ENCODE measurements at places on chromosomes 5 and 9.

DNA sequence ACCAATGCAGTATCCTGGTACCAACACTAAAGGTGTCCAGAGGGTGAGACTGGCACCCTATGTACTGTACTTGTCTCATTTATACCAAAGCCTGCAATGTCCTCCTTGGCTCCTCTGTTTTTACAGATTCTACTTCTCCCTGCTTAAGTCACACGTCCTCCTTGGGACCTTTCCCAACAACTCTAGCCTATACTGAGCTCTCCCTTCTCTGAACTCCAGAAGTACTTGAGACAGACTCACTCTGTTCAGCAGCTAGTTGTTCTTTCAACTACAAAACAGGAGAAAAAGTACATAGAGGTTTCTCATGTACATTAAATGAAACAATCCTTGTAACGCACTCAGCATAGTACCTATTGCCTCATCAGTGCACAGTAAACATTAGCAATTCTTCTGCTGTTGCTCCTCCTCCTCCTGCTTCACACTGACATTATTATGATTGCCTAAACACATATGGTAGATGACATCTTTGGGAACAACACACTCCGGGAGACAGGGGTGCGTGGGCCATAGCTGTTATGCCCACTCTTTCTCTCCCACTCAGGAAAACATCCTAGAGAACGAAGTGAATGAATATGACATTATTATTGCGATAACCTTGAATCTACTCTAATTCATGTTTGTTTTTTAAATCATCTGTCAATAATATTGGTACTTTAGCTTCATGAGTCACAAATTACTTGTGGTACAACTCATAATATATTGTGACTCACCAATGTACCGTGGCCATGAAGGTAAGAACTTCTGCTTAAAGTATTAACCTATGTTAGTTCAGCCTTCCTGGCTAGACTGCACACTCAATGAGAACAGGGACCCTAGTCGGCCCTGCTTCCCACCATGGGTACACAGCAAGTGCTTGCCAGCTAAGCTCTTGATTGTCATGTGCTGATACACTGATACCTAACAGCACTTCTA lies 180.3 kb upstream of the ADRA1B start:
- DNase-seq = no peak

DNA sequence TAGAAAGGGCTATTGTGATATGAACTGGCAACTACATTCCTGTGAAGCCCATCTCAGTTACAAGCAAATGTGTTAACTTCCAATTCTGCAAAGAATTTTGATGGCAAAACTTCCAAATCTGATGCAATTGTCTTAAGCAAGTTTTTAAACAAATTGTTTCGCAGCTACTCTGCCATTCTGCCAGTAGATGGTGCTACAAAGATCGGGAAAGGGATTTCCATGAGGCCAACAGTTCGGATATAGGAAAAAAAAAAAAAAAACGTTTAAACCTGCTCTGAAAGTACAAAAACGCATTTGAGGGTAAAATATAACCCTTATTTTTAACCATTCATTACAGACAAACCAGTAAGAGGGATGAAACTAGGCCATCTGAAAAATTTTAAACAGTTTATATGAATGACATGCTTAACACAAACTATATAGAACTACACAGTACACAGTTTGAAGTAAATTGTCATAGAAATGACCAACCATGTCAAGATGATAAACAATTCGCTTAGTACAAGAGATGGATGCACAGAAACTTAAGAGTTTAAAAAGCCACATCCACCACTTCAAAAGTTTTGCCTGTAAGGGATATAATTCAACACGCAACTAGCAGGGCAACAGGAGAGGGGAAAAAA lies 2.2 kb downstream of the HNRNPA0 start:
- no peak for DNase-seq

- no peak for DNase-seq
Observed at GRCh38 chr9:117409321-117409720, 5.5 kb downstream of the ASTN2 start.

DNA sequence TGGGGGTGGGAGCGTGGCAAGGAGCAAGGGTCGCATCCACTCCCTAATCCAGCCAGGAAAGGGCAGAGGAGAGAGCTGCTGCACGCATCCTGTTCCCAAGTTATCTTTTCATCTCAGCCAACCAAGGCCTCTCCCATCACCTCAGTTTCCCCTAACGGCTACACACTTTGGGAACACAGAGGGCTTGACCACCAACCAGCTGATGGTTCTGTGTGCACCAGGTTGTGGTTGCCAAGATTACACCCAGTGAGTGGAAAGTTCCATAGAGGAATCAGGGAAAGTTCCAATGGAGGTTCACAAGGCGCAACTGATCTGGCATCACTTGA lies 53.9 kb downstream of the ADAM19 start:
- DNase-seq = no peak

DNA sequence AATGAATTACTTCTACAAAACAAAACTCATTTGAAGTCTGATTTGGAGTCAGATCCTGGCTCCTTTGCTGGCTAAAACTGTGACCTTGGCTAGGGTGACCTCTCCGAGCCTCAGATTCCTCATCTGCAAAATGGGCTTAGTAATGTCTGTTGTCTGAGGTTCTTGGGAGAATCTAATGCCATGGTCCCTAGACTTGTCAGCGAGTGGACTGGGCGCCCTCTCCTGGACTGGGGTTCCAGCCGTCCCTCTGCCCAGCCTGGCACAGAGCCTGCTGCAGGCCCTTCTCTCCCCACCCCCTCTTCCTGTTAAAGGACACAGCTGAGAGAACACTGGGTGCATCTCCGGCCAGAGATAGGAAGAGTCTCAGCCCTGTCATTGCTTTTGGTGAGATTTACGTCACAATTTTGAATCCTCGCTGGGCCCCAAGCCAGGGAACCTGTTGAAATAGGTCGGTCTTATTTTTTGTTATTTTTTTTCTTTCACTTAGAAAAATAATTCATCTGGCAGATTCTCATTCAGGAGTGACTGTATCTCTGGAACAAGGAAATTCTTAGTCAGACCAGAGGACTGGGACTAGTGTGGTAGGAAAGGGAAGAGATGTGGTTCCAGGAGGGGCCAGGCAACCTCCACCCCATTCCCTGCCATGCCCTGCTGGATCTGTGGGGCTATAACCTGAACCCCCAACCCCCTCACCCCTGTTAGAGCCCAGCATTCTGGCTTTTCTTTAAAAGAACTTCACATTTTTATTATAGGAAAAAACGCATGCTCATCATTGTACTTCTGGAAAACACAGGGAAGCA lies 48.2 kb upstream of the RPL26L1 start:
- no peak for DNase-seq

DNA sequence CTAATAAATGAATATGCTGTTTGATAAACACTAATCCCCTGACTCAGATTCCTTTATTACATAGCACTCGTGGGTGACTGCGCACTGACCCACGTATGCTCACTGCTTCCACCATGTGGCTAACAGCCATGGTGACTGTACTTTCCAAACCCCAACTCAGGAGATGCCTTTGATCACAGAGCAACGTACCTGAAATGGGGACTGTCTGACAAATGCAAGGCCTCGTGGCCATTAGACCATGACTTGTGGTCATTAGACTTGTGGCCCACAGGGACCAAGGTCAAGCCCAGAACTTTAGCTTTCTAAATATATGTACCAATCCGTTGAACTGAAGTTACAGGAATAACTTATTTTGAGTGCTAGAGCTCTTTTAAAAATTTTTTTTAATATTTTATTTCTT lies 46.6 kb downstream of the CYFIP2 start:
- DNase-seq = no peak

DNA sequence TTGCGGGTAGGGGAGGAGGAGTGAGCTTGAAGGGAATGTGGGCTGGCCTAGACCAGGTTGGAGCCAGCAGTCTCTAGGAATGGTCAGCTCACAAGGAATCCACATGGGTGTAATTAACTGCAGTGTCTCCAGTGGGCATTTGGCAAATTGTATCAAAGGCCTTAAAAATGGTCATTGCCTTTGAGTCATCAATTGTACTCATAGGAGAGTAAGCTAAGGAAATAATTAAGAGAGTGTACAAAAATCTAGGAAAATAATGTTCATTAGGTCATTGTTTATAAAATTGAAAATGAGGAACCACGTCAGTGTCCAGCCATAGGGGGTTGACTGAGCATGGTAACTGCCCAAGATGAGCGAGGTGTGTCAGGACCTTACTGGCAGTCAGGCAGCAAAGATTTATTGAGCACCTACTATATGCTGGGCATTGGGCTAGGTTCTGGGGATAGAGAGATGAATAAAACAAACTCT lies 29.8 kb upstream of the RPL26L1 start:
- DNase-seq = no peak

DNA sequence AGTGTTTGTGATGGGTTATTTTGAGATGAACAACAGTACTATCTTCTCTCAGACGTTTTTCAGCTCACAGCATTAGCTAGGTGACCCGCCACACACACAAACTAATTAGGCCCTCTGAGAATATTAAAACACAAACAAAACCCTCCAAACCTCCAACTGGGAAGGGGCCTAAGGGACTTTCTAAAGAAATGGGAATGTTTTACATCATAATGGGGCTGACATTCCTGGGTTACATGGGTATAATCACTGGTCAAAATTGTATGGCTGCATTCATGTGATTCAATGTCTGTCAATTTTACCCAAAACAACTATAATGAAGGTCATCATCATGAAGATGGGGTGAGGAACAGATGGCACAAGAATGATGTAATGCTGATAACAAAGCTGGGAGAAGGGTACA lies 59.6 kb downstream of the SPTLC1 start:
- DNase-seq = no peak

DNA sequence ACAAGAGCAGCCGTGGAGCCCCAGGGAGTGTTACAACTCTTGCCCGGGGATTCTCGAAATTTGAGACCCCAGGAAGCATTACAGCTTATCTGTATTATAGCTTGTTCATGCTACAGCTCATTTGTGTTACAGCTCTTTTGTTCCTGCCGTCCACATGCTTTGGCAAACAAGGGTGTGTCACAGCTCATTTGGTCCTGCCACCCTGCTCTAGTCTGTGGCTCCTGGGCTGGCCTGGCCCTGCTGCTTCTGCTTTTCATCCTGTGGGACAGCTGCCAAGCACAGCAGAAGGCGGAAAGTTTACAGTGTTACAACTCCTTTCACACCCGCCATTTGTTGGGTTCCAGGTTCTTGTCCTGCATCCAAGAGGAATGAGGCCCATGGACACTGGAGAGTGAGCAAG lies 685.0 kb downstream of the SLCO4C1 start:
- no peak for DNase-seq

- DNase-seq = no peak
Observed at GRCh38 chr5:171593976-171594375, 174.5 kb downstream of the FGF18 start.

GRCh38 chr5:180090769-180091546 lies 19.4 kb upstream of the RNF130 start:
- no peak for DNase-seq

- DNase-seq = no peak
Observed at GRCh38 chr9:121454972-121455371, 44.7 kb downstream of the GGTA1 start.

GRCh38 chr5:177349762-177350161 lies 1.7 kb downstream of the LMAN2 start:
- no peak for DNase-seq

GRCh38 chr9:113587471-113588031 lies 124.0 kb downstream of the RGS3 start:
- no peak for DNase-seq
